ENCODE measurements at places on chromosomes 12 and 14.

DNA sequence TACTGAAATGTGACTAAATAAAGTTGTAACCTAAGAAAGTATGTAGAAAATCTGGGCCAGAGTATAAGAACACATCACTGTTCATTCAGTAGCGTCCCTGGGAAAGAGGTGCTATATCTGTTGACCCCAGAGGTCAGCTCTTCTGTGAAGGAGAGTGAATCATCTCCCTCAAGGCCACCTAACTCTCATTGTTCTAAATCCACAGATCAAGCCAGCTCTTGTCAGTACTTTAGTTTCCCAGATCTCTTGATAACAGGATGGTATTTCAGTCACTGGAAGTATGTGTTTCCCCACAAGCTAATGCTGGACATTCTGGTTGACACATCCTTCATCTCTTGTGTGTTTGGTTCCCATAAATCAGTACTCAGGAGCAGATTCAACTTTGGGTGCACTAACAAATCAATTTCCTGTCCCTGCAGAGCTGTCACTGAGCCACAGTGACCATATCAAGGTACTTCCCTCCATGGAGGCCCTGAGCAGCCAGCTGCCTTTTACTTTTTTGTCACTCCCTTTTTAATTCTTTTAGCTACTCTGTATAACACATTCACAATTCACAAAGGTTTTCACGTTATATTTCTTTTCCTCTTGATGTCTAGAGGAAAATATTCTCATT is 7.8 kb downstream of the KRT1 start:
- no peak for DNase-seq

GRCh38 chr12:49748306-49748705 is 6.9 kb downstream of the TMBIM6 start:
- no peak for DNase-seq

DNA sequence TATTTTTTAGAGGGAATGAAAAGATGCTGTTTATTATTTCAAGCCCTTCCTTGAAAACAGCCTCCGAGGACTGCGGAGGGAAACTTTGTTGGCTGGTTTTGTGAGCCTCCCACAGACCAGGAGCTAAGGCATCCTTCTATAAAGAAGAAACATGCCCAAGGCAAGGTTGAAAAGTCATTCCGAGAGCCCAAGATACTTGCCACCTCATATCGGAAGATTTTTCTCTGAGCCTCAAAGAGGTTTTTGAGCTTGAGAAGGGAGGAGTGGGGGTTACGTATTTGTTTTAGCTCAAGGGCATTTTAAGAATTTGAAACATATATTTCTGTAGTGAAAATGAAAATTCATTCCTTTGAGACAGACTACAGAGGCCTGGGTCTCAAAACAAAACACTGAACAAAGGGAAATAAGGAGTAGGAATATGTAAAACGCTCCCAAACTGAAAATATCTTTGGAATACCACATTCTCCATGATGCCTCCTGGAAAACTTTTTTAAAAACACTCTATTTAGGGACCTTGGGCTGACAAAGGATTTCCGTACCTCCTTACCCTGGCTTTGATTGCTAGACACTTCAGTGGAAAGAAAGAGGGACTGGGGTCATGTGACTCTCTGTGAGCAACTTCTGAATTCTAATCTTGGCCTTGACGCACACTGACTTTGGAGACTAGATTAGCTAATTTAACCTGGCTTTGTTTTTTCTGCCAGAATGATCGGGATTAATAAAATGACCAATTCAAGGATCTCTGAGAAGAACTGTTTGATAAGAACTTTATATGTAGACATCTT is 180.9 kb downstream of the SRGAP1 start:
- no peak for DNase-seq

DNA sequence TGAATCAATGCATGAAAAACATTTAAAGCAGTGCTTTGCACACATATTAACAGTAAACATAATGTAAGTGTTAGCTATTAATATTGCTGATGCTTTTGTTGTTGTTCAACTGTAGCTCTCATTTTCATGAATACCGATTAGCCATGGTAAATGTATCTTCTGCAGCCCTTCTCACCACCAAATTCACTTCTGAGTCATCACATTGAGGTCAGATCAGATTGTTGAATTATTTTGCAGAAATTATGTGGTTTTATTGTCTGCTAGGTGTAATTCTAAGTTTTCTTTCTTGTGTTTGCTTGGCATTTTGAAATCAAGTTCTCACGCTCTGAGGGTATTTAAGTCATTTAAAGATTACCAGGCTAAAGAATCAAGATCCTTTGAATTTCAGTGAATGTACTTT is 74.6 kb downstream of the AKAP6 start:
- no peak for DNase-seq

All from HS-27A (cell line).